Suprapubic skin (tissue), 4 donors: ENCODE measurements at places on chromosomes 3 and 15.
A peak's percentile ranks its signal among the peaks of the same experiment; 100 is the strongest.

DNA sequence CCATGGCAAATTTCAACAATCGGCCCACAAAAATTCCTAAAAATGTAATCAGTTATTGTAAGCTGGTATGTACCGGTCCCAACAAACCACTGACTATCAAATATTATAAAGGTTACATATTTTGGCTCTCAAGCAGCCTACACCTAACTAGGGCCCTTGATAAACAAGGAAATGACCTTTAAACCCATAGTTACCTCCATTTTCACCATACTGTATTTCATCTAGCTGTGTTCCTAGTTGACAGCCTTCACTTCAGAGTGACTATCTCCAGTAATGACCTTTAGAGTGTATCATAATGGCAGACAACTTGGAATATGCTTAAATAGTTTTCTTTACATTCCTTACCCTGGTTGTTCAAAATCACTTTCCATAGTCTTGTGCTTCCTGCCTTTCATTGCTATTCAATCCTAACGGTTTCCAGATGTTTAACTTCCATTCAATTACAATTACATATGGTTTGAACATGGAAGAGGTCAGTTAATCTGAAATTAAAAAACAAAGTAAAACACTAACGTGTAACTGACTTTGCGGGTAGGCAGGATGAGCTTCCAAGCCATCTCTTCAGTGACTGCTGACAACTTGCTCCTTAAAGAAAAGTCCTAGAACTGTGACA, 111.9 kb upstream of the TSC22D2 start:
- no peak for DNase-seq

GRCh38 chr3:44968447-44968858, 7.5 kb downstream of the ZDHHC3 start:
- DNase-seq, result no peak

- DNase-seq, result no peak
Observed at GRCh38 chr15:39884351-39884750, 35.7 kb downstream of the GPR176 start.

GRCh38 chr3:103813955-103814354, 1379.1 kb downstream of the ZPLD1 start:
- no peak for DNase-seq

GRCh38 chr3:149701977-149702350, 44.1 kb upstream of the WWTR1 start:
- DNase-seq, result no peak

DNA sequence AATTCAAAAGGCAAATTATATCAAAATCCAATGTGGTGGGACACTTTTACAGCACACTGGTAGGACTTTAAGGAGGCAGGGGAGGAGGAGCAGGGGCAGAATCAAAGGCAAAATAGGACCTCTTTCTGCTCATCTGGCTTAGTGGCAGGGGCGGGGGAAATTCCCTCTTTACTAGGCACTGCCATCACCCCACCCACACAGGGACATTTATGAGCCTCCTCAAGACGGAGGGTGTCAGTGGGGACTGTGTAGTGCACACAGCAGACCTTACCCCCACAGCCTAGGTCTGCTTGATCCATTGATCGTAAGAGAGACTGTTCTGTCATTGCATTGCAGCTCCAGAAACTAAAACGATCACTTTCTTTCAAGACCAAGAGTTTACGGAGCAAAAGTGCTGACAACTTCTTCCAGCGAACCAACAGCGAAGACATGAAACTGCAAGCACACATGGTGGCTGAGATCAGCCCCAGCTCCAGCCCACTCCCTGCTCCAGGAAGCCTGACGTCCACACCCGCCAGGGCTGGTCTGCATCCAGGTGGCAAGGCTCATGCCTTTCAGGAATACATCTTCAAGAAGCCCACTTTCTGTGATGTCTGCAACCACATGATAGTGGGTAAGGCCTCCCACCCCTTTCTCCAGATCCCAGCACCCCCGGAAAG, 62.9 kb downstream of the STAC start:
- DNase-seq, result no peak

DNA sequence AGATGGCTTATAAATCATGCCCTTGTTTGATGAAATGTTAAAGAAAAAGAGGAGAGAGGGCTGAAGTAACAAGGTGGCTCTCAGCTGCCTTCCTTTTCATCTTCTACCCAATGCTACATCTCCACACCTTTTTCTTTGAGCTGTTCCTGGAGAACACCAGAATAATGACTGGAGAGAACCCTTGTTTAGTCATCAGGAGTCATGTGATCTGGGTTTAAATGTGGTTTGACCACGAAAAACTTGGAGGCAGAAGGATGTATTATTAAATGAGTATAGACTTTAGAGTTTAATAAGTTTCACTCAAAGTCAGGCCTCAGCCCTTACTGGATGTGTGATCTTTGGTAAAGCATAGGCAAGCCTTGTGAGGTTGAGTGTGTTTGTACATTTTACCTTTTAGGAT, 230.3 kb upstream of the TBL1XR1 start:
- DNase-seq, result no peak

DNA sequence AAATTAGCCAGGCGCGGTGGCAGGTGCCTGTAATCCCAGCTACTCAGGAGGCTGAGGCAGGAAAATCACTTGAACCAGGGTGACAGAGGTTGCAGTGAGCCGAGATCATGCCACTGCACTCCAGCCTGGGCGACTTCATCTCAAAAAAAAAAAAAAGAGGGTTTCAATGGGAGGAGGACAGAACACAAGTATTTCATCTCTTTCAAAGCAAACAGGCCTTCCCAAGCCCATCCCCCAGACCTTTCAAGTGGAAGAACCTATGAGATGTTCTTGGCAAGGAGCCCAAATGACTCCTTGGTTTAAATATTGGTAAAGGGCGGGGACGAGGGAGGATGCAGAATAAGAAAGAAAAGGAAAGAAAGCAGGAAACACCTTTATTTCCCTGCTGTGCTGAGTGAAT, 62.2 kb upstream of the MCF2L2 start:
- peak; percentile 17 for DNase-seq

DNA sequence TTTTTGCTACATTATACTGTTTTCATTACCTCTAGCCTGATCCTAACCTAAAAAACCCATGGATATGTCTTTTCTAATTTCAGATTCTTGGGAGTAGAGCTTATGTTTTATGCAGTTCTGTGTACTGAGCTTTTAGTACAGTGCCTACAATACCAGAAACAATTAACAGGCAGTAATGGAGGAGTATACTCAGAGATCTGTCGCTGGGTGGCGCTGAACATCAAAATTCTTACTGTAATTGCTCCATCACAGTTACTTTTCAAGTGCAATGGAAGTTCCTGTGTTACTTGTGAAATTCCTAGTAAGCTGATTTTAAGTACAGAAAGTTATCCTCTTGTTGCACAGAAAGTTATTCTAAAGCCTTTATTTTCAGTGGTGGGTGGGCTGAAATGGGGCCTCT, 66.9 kb downstream of the RNF13 start:
- DNase-seq, result peak; percentile 80

DNA sequence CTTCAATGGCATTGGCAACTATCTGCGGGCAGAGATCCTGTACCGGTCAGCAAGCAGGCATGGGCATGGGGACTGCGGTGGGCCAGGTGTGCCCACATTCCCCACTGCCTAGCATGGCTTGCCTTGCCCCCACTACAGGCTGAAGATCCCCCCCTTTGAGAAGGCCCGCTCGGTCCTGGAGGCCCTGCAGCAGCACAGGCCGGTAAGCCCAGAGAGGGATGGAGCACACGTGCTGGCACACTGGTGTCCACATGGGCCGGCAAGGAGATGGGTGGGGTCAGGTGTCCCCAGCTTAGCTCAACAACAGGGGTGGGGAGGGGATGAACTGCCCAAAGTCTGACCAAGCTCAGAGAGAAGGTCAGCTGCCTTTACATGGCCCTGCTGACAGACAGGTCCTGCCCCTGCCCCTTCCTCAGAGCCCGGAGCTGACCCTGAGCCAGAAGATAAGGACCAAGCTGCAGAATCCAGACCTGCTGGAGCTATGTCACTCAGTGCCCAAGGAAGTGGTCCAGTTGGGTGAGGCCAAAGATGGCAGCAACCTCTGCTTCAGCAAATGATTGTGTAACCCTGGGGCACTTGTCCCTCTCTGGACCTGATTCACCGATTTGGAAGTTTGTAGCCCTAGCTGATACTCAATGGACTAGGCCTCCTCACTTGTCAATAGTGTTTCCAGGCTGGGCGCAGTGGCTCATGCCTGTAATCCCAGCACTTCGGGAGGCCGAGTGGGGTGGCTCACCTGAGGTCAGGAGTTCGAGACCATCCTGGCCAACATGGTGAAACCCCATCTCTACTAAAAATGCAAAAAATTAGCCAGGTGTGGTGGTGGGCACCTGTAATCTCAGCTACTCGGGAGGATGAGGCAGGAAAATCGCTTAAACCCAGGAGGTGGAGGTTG, 5.6 kb downstream of the NEIL1 start:
- no peak for DNase-seq

DNA sequence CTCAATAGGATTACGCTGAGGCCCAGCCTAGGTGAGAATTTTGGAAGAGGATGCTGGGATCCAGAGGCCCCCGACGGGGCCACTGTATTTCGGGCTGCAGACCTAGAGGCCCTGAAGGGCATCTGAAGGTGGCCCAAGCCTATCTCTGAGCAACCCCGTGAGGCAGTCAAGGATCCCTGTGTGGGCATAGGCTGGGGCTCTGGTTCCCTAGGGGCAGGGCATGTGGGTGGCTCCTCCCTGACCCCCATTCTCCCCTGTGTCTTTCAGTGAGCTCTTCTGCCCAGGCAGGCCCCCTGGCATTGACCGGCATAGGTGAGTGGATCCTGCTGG, 216.0 kb downstream of the SNRPN start:
- no peak for DNase-seq

GRCh38 chr3:162719684-162720341, 1223.2 kb downstream of the OTOL1 start:
- no peak for DNase-seq

- no peak for DNase-seq
Observed at GRCh38 chr15:85583442-85583841, 203.0 kb downstream of the AKAP13 start.

DNA sequence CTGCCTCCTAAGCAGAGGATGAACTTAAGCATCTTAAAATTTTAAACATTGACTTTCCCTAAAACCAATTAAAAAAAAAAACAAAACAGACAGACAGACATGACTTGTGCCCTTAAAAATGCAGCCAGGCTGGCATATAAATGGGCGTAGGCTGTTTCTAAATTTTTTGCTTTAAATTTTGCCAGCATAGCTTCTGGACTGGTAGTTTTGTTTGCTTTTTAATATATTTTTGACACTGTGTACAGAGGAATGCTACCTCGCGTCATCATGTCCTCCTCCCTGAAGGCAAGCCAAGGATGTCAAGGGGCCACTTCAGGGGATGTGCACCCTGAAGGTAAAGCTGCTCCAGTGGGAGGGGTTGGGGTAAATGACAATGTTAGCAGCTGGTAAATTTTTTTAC, 134.8 kb downstream of the PGPEP1L start:
- no peak for DNase-seq

GRCh38 chr3:111594205-111594604, 941 bp downstream of the ZBED2 start:
- no peak for DNase-seq

DNA sequence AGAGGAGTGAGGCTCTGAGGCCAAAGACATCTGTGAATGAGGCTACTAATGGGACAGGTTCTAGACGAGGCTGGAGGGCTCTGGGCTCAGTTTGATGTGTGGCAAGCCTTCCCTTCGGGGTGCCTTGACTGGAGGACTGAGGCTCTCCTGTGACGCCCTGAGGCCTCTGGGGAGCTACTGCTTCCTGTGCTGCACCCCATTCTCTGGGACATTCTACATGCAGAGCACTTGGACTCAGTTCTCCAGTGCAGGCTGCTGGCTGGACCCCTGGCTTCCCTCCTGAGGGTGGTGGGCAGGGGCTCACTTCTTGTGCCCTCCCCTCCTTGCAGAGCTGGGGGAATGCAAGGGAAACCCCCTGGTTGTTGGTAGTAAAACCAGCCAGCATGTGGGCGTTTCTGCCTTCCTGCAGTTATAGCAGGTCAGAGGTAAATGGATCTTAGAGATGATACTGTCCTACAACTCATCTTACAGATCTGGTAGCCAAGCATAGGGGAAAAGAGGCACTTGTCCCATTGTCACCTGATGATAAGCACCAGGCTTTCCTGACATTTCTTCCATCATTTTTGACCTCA, 133.3 kb downstream of the CHDH start:
- DNase-seq, result peak; percentile 62

- no peak for DNase-seq
Observed at GRCh38 chr3:65716071-65716751, 322.5 kb downstream of the MAGI1 start.

- no peak for DNase-seq
Observed at GRCh38 chr3:50415061-50415460, 55.7 kb upstream of the TMEM115 start.

- DNase-seq, result peak; percentile 77
Observed at GRCh38 chr3:42728056-42728455, 25.5 kb upstream of the HHATL start.

DNA sequence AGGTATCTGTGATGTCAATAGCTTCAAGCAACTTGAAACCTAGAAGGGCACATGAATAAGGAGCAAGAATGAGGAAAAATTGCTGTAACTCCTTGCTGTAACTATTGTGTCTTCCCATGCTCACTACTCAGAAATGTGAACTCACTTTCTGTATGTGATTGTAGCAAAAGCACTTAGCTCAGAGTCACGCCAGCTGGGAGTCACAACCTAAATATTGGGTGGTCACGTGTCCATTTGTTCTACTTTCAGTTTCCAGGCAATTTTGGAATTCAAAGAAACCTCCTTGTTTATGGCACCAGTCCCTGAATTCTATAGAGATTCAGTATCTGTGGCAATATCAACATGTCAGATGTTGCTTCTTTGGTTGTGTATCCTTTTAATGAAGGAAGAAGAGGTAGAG, 241.6 kb upstream of the AZI2 start:
- no peak for DNase-seq

GRCh38 chr15:33007303-33007855, 187.1 kb downstream of the FMN1 start:
- no peak for DNase-seq

- DNase-seq, result no peak
Observed at GRCh38 chr3:46354984-46355383, 1.1 kb downstream of the CCR2 start.

GRCh38 chr3:112007633-112008032, 8.9 kb downstream of the TAGLN3 start:
- no peak for DNase-seq

DNA sequence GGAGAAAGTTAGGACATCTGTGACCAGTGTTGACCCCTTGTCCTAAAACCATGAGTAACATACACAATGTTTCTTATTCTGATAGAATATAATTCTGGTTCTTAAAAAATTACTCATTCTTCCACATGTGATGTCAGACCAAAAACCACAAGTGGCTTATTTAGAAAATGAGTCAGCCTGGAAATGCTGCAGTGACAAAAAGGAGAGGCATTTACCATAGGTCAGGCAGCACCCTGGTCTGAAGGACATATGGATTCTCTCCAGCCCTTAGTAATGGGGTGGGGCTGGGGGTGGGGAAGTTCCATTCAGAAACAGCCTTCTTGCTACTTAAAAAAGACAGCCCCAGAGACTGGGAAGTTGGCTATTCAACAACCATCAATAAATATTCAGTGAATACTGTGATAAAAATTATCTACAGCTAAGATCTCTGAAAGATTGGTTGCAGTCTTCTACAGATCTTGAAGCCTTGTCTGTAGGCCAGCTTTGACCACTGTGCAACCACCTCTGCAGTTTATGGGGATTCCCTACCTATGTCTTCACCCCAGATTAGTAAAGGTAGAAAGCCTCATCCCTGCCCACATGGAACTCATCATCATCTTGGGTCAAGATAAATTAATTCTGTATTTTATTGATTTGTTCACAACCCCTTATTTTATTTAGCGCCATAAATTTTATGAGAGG, 34.9 kb upstream of the TIMP4 start:
- no peak for DNase-seq
